ENCODE measurements at places on chromosomes 2 and 18.

DNA sequence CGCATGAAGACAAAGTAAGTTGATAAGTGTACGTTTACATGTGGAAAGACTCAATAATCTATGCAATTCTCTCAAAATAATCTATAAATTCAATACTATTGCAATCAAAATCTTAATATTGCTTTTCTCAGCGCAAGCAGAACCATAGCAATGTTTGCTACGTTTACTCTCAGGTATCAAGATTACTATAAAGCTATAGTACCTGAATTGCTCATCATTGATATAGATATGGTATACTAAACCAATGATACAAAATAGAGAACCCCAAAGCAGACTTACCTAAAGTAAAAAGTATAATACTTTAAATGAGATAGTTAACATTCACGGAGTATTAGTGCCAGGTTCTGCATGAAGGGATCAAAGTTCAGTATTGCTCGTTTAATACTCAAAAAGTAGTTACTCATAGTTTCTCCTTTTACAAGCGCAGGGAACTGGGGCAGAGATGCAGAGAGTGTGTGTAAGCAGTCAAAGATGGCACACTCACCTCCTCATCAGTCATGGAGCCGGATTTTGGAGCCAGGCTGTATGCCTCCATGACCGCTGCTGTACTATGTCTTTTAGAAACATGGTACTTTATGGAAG lies 391.0 kb upstream of the ID2 start:
- no peak for DNase-seq

DNA sequence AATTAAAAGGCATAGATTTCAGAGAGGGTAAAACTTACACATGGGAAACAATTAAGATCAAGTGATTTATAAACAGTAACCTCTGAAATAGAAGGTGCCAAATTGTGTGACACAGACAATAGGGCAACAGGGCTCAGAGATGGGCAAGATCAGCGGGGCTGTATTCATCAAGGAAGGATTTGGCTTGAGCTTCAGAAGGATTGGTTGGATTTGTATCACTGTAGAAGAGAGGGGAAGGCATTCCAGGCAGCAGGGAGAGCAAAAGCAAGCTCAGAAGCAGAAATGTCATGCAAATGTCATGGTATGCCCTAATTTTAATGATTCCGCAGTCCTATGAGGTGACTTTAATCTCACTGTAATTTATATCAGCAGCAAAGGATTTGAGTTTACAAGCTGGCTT lies 415.0 kb upstream of the NRP2 start:
- DNase-seq, result no peak

DNA sequence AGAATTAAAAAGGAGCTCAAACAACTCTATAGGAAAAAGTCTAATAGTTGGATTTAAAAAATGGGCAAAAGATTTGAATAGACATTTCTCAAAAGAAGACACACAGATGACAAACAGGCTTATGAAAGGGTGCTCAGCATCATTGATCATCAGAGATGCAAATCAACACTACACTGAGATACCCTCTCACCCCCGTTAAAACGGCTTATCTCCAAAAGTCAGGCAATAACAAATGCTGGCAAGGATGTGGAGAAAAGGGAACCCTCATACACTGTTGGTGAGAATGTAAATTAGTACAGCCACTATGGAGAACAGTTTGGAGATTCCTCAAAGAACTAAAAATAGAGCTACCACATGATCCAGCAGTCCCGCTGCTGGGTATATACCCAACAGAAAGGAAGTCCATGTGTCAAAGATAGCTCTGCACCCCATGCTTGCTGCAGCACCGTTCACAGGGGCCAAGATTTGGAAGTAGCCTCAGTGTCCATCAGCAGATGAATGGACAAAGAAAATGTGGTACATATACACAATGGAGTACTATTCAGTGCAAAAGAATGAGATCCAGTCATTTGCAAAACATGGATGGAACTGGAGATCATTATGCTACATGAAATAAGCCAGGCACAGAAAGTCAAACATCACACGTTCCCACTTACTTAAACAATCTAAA lies 46.7 kb upstream of the B3GNT7 start:
- DNase-seq, result no peak

DNA sequence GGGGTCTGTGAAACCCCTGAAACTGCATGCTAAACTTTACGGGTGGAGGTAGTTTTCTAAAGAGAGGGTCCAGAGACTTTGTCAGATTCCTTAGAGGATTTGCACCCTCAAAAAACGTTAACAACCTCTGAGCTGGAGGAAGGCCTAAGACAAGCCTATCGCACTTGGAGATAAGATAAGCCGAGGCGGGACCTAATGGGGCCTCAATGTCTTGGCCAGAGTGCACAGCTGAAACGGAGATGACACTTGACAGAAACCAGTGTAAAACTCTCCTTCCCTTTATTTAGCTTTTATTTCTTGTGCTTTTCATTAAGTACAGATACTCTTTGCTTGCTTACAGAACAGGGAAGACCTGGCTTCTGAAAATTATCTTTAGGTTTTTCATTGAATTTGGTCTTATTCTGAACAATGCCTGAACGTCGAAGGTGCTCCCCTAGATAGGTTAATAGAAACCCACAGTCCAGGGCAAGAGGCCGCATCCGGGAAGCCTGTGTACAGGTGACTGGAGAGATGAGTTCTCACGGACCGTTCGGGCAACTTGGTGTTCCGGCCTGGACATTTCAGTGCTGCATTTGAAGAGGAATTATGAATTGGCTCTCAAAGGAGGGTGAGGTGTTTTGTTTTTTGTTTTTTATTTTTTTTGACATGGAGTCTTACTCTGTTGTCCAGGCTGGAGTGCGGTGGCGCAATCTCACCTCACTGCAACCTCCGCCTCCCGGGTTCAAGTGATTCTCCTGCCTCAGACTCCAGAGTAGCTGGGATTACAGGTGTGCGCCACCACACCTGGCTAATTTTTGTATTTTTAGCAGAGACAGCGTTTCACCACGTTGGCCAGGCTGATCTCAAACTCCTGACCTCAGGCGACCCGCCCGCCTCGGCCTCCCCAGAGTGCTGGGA lies 49.7 kb downstream of the SH3BP4 start:
- DNase-seq, result no peak

DNA sequence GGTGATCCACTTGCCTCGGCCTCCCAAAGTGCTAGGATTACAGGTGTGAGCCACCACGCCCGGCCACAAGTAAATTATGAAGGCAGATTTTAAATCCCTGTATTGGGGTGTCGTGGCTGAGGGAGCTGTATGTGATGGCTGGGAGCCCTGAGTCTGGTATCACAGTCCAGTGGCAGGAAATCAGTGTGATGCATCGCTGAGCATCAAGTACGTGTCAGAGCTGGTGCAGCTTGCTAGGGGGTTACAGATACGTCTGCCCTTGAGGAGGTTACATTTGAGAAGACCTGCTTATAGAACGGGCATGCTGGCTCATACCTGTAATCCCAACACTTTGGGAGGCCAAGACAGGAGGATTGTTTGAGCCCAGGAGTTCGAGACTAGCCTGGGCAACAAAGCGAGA lies 4.3 kb downstream of the ENOSF1 start:
- peak; percentile 45 for DNase-seq

- DNase-seq, result no peak
Observed at GRCh38 chr2:74844752-74845151, 10.8 kb downstream of the HK2 start.

- DNase-seq, result no peak
Observed at GRCh38 chr2:114864901-114865300, 422.5 kb downstream of the DPP10 start.

- no peak for DNase-seq
Observed at GRCh38 chr2:115160531-115161080, 718.2 kb downstream of the DPP10 start.

DNA sequence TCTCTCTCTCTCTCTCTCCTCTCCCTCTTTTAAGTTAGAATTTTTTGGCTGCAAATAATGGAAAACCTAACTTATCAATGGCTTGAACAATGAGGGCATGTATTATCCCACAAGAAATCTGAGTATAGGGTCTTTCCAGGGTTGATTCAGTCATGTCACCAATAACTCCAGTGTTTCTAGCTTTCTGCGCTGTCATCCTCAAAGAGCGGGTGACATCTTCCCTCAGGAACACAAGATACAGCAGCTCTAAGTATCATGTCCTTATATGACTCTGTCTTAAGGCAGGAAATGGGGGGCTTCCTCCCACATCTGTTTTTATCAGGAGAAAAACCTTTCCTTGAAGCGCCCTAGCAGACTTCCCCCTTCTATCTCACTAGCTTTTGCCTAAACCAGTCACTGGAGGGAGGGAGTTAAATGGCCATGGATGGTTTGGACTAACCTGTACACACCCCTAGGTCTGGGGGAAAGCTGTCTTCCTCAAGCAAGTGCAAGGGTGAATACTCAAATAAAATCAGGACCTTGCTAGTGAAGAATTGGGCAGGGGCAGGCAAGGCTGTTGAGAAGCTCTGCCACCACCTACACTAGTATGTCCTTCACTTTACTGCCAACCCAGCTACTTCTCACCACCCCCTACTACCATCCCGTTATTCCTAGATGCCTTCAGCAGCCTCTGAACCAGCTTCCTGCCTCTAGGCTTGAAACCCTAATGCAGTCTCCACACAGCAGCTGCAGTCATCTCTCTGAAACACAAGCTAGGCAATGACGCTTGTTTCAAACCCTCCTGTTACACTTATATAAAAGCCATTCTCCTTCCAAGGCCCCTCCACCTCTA lies 7.5 kb upstream of the TUBA4A start:
- DNase-seq, result no peak
